Stimulated activated CD8-positive, alpha-beta memory T cell treated with anti-CD3 and anti-CD28 coated beads, Interleukin-15, amount 100 ng/mL, for 48 hours (primary cell): ENCODE measurements at places on chromosomes 1 and 21.

DNA sequence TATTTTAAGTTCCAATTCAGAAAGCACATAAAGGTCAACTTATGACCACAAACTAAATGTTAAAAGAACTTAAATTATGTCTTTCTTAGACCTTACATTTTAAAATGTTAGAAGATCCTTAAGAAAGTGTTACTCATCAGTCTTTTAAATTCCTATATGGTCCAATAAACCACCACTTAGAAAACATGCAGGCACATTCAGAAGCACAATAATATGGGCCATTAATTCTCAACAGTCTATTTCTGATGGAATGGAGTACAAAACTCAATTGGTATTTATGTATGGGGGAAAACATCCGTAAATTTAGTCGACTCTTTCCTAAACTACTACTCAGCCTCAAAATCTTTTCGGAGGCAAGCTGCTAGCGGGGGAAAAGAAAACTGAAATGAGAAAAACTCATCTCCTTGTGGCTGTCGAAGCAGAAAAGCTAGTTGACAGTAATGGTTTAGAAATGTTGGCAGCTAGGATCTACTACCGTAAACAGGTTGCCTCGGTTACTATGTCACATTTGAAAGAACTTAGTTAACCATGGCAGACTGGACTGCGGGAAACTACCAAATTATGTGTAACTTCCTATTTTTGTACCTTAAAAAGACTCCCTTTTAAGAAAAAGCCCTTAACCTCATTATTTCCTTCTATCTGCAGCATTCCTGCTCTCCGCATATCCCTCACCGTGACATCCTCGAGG, 1.0 kb downstream of the TRMT1L start:
- no peak for DNase-seq

- no peak for DNase-seq
Measured at GRCh38 chr1:31805318-31805717, 10.5 kb downstream of the SPOCD1 start.

GRCh38 chr1:48670234-48671020, 106.3 kb downstream of the BEND5 start:
- DNase-seq = no peak

DNA sequence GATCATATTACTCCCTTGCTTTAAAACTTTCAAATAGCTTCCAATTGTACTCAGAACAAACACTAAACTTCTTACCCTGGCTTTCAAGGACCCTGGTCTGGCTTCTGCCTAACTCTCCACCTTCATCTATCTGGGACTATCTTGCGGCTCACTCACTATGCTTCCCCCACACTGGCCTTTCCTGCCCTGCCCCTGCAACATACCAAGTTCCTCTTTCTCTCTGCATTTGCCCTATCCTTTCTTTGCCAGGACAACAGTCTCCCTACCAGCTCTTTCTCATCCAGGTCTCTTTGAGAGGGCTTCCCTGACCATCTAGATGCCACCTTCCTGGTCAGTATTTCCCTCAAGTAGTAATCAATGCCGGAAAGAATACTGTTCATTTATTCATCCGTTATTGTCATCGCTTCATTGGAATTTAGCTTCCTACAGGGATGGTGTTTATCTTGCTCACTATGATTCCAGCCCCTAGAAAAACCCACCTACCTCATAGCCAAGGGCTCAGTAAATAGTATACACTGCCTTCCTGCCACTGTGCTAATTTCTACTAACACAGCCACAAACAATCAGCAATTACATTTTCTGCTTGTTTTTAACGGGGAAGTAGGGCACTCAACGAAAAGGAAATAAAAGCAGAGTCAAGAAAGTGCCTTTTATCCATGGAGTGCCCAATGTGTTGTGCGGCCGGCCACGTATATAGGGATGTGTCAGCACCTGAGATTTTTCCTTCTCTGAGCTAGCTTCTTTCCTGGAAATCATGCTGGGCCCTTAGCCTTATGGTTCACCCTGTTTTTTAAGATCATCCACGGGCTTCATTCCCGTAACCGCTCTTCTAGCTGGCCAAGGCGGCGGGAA, 521 bp upstream of the CDC7 start:
- no peak for DNase-seq

GRCh38 chr1:11935057-11935412, 518 bp downstream of the PLOD1 start:
- no peak for DNase-seq
